ENCODE measurements at places on chromosomes 5 and 9.

DNA sequence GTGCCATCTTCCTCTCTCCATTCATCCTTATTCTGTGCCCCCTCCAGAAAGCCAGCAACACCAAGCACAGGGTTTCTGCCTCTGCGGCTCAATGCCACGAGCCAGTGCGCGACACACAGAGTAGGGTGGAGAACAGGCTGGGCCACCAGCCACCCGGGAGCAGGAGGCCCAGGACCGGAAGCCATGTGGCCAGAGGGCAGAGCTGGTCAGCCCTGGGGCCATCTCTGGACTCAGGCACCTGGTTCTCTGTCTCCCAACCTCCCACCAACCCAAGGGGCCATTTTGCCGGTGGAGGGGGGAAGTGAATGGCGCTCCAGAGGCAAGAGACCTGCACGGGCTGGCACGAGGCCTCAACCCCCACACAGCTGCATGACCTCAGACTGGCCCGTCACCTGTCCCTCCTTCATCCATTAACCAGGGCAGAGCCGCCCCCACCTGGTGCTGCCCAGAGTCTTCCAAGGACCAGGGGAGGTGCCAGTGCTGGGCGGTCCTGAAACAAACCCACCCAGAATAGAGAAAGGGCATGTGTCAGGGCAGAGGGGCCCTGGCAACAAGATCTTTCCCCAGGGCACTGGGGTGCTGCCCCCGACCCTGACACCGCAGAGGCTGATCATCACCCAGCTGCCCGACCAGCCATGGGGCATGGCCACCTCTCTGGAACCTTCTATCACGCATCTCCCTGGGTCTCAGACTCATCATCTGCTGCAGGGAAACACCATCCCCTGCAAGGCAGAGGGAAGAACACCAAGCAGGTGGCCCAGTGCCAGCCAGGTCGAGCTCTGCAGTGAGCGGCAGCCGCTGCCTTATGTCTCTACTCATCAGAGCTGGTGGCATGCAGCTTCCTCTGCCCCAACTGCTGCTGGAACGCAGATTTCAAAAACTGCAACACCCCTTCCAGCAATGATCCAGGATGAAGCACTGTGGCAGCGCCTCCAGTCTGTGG lies 11.9 kb downstream of the VAV2 start:
- DNase-seq: no peak

- DNase-seq: no peak
Measured at GRCh38 chr5:35233601-35234000, 3.3 kb upstream of the PRLR start.

DNA sequence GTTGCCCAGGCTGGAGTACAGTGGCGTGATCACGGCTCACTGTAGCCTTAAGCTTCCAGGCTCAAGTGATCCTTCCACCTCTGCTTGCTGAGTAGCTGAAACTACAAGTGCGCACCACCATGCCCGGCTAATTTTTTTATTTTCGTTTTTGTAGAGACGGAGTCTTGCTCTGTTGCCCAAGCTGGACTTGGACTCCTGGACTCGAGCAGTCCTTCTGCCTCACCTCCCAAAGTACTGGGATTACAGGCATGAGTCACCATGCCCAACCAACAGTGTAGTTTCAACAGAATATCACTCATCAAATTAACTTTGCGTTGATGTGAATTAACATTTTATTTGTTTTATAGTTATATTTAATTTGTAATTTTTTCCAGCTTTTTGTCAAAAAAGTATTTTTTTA lies 45.3 kb downstream of the WDR70 start:
- no peak for DNase-seq

GRCh38 chr5:58016877-58017276 lies 443.0 kb downstream of the PLK2 start:
- DNase-seq: no peak

- DNase-seq: no peak
Measured at GRCh38 chr5:79561525-79561893, 47.6 kb upstream of the HOMER1 start.

DNA sequence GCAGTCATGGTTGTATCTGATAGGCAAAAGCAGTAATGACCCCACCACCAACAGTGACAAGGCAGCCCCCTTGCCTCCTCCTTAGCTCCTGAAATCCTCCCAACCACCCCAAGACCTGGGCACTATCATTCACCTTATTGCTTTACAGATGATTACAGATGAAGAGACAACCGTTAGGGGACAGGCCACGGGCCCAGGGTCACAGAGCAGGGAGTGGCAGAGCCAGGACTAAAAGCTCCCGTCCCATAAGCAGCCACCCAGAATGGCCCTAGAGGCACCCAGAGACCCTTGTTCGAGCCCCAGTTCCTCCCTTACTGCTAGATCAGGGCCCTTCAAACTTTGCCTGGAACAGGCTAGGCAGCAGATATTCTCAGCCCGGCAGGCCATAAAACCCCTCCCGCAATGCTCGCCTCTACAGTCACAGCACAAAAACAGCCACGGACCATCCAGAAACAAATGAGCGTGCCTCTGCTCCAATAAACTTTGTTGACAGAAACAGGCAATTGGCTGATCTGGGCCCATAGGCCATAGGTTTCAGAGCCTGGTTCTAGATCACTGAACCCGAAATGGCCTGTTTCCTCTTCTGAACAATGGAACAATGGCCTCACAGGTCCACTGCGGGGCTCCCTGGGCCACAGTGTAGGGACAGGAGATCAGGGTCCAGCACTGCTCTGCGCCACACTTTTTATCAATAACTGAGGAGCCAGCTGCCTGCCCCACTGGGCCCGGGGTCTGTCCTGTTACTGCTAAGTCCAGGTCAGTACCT lies 67.0 kb downstream of the LRSAM1 start:
- DNase-seq: no peak

GRCh38 chr9:11828201-11828600 lies 865.0 kb upstream of the TYRP1 start:
- no peak for DNase-seq

Data from fibroblast of the aortic adventitia (primary cell).